B cell (primary cell): ENCODE measurements at places on chromosomes 1 and 21.
A peak's percentile ranks its signal among the peaks of the same experiment; 100 is the strongest.

- no peak for DNase-seq
Observed at GRCh38 chr21:35091496-35091895, 42.4 kb upstream of the RUNX1 start.

GRCh38 chr1:172883844-172884243 lies 166.9 kb downstream of the TNFSF18 start:
- DNase-seq = no peak

DNA sequence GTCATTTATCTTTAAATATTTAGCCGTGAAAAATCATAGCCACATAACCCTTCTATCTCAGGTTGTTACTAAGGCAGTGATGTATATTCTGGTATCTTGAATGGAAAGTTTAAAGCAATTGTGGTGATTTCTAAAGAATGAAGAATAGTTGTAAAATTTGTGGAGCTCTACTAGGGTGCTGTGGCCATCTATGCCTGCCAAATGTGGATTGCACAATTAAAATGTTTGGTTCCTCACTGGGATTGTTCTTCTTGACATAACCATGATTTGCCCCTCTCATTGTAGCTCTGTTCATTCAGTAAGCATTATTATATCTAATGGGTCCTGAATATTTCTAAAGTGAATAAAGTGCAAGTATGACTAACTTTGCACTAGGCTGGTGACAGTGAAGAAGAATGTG lies 50.1 kb downstream of the AK4 start:
- DNase-seq = no peak

DNA sequence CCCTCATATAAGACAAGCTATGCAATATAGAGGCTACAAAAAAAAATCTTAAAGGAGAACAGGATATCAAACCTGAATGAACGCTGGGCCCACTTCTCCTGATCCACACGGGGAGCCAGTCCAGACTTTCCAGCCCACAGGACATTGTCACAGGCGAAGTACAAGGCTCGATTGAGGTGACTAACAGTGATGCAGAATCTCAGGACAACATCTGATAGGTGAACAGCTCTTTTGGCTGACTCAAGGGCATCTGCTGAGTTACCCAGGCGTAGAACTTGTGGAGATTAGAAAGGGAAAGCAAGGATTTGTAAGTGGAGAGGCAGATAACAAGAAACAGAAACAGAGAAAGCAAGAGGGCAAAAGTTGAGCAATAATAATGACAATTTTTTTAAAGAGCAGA lies 1.8 kb downstream of the PEX11B start:
- DNase-seq = no peak

DNA sequence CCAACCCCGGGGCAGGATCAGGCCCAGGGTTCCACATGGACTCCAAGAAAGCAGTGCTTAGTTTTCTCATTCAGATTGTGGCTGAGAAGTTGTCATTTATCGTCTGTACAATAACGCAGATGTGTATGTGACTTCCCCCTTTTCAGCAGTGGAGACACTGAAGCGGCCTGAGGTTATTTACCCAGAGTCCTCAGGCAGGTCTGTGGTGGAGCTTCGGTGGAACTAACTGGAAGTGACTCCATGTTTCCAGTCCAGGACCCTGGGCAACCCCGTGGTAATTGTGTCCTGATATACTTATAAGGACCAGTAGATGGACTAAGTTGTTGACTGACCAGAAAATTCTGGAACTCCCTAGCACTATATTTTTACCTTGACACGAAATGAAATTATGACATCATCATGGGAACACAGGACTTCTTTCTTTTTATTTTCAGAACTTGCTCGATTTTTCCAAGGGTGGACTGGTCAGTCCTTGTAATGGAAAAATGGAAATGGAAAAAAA lies 1.0 kb upstream of the IER5 start:
- peak; percentile 76 for DNase-seq

GRCh38 chr1:44015206-44015605 lies 16.1 kb downstream of the SLC6A9 start:
- DNase-seq = no peak

GRCh38 chr1:171805395-171806115 lies 24.1 kb downstream of the METTL13 start:
- DNase-seq = no peak

DNA sequence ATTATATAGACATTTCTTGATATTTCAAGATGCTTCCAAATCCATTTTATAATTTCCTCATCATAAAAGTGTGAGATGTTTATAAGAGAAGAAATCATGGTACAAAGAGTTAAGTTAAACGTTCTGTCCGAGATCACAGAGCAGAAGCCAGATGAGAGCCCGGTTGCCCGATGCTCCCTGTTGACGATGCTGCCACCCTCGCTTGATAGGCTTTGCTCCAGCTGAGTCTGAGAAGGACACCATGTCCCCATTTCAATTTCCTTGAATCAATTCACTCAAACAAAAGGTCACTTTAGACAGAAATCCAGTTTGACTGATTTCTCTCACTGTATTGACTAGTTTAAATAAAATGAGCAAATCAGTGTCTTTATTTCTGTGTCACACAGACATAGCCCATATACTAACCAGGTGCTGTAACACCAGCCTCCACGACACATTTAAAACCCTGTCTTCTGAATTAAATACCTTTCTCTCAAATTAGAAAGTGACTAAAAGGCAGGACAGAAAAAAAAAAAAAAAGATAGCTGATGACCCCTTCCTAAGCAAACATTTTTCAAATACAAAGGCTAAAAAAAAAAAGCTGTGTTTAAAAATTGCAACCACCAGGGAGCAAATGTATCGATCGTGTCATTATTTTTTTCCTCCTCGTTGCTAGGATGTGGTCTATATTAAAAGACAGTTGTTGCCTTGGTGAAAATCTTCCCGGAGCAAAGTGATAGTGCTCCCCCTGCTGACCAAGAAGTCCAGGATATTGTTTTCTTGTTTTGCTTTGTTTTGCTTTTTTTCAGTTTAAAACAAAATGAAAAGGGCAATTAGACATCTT lies 35.2 kb downstream of the DNASE2B start:
- DNase-seq = peak; percentile 78

- peak; percentile 69 for DNase-seq
Observed at GRCh38 chr1:29124366-29125236, 898 bp upstream of the TMEM200B start.

- DNase-seq = no peak
Observed at GRCh38 chr1:70204600-70204999, 779 bp downstream of the LRRC40 start.

GRCh38 chr1:4825800-4826450 lies 171.5 kb downstream of the AJAP1 start:
- peak; percentile 52 for DNase-seq

DNA sequence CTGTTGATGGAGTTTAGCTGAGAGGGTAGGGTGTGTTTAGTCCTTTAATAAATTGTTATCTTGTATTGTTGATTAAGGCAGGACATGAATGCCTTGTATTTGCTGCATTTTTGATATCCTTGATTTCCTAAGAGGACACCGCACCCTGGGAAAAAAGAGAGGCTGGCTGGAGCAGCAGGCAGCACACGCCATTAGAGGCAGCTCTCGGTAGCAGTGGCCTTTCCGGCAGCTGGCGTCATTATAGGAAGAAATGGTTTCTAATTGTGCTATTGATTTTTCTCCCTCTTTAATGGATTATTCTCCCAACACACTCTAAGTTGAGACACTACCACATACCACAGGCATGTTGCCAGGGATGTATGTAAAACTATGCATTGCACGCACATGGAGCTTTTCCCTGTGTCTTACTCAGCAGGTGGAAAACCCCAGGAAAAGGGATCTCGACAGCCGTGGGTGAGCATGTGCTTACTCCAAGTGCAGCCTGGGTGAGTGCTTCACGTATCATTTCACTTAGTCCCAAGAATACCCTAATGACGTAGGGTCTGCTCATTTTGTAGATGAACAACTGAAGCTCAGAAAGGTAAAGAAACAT lies 440.4 kb upstream of the RUNX1 start:
- no peak for DNase-seq

GRCh38 chr1:43786960-43787359 lies 79.6 kb downstream of the ST3GAL3 start:
- no peak for DNase-seq

DNA sequence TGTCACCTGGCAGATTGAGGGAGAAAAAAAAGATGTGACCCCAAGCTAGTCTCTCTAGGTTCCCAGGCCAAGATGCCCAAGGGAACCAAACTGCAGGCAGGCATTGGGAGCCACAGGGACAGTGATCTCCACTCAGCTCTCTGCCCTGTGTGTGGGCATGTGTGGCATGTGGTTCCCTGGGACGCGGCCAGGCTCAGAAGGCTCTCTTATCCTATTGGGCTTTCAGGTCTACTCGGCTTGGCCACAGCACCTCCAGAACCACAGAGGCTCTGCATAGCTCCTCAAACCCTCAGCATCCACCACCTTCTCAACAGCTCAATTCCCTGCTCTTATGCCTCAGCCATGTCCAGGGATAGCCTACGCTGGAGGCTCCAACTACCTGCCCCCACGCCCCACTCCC lies 22.0 kb downstream of the IQGAP3 start:
- DNase-seq = no peak
